ENCODE measurements at places on chromosomes 1 and 21.

DNA sequence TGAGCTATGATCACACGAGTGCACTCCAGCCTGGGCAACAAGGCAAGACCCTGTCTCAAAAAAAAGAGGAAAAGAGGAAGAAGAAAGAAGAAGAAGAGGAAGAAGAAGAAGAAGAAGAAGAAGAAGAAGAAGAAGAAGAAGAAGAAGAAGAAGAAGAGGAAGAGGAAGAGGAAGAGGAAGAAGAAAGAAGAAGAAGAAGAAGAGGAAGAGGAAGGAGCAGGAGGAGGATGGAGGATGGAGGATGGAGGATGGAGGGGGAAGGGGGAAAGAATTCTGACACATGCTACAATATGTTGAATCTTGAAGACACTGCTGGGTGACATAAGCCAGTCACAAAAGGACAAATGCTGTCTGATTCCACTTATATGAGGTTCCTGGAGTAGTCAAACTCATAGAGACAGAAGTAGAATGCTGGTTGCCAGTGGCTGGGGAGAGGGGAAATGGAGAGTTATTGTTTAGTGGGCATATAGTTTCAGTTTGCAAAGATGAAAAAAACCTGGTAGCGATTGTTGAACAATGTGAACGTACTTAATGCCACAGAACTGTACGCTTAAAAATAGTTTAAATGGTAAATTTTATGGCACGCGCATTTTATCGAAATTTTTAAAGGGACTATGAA, 47.3 kb upstream of the COA6 start:
- DNase-seq: no peak

DNA sequence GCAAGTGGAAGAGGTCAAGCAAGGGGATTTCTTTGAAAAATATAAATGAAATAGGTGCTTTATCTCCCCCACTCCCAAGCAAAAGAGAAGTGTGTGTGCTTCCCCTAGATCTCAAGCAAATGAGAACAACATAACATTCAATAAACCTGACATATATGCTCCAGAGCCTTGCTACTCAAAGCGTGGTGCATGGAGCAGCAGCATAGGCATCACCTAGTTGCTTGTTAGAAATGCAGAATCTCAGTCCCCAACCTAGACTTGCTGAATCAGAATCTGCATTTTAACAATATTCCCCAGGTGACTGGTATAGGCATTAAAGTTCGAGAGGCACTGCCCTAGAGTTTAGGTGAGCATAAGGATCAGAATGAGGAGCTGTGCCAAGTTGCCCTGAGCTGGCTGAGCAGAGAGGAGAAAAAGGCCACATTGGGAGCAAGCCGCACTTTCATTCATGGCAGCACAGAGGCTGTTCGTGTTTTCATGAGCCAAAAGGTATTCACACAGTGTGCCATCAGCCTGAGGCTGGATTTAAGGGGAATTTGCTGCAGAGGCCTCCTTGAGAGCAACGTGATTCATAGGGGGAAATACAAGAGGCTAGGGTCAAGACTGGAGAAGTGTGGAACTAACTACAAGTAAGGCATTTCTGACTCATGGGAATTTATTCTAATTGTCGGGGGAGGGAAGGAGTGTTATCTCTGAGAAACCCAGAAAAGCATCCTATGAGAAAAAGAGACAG, 14.3 kb upstream of the LPAR3 start:
- DNase-seq: no peak

DNA sequence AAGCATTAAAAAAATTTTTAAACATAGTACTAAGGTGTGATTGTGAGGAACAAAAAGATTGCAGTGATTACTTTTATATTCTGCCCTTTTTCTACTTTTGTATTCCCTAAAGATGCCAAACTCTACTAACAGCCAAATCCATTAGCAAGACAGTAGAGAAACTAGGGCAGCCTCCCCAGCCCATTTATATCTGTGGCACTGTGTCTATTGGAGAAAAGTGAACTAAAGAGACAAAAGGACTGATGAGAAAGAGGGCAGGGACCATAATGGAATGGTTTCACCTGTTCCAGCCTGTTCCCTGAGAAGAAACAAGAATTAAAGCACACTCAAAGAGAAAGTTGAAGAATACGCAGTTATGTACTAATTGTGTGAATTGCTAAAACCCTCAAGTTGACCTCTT, 56.6 kb downstream of the ATG4C start:
- no peak for DNase-seq

DNA sequence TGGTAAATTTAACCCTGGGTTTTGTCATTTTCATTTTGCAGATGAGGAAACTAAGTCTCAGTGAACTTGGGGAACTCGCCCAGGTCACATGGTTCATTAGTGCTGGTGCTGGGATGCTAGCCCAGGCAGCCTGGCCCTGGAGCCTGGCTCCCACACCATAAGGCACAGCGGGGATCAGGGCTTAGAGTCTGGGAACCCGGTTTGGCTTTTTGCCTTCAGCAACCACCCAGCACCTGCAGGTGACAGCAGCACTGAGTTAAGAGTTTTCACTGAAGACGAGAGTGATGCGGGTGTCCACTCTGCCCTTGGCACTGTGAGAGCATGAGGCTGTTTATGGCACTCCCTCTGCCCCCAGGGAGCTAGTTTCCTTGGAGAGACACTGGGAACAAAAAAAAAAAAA, 18.4 kb upstream of the CD101 start:
- DNase-seq: no peak

DNA sequence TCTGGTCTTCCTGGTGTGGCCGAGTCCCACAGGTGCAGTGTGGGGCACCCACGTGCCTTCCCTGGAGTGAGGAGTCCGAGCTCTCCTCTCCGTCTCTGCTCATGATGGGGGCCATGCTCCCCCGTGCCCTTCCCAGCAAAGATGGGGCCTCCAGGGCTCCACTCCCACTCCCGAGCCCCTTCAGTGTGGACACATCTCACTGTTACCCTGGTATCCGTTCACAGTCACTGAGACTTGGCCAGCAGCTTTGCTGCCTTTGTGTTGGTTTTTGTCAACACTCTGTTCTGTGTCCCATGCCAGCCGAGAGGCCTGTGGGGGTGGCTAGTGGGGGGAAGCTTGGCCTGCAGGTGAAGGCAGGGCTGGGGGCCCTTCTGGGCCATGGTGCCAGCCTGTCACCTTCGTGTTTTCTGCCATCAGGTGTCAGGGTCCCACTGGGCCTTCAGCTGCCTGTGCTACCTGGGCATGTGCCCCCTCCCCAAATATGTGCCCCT, 46.9 kb upstream of the POFUT2 start:
- DNase-seq: no peak

GRCh38 chr1:179583771-179584320, 7.8 kb upstream of the TDRD5 start:
- DNase-seq: no peak

GRCh38 chr21:34362670-34363069, 1.1 kb upstream of the KCNE2 start:
- DNase-seq: no peak

DNA sequence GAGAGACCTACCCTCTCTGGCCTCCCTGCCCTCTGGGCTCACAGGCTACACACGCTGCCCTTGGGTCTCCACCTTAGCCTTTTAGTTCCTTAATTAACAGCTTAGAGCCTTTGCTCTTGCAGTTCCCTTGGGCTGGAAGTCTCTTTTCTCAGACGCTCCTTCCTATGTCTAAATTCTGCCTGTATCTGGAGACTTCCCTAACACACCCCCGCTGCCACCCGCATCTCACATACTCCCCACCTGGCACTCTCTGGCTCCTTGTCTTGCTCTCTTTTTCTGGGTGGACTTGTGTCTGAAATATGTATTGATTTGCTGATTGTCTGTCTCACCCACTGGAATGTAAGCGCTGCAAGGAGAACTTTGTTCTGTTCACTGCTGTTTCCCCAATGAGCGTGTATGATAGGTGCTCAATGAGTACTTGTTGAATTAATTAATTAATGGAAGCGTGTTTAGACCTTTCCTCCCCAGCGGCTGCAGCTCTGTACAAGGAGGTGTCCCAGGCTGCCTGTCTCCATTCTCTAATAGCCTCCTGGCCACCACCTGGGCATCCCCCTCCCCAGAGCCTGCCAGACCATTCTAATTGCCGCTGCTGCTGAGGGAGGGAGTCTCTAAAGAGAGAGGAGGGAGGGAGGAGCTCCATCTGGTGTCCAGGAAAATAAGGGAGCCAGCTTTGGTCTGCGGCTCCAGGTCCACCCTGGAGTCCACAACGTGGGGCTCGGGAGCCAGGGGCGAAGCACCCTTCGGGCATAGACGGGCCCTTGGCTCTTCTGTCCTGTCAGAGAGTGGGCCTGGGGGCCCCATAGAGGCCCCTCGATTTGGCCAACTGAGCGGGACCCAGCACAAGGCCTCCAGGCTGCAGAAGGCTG, 95.4 kb downstream of the RNF220 start:
- DNase-seq: no peak

GRCh38 chr1:69929308-69930057, 275.9 kb downstream of the LRRC40 start:
- DNase-seq: no peak

DNA sequence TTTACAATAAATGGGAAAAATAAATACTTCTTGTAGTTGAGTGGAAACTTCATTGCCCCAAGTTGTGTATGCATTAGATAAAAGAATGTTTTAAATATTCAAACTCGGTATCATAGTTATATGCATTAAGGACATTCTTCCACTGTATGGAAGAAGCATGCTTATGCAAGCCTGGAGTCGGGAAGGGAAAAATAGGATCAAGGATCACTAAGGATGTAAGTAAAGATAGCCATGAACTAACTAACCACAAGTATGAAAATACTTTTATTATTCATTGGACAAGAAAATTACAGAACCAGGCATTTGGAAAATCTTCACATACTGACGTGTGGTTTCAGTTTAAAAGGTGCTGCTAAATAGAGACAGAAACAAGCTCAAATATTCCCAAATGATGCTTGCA, 26.9 kb upstream of the DPYD start:
- DNase-seq: no peak

DNA sequence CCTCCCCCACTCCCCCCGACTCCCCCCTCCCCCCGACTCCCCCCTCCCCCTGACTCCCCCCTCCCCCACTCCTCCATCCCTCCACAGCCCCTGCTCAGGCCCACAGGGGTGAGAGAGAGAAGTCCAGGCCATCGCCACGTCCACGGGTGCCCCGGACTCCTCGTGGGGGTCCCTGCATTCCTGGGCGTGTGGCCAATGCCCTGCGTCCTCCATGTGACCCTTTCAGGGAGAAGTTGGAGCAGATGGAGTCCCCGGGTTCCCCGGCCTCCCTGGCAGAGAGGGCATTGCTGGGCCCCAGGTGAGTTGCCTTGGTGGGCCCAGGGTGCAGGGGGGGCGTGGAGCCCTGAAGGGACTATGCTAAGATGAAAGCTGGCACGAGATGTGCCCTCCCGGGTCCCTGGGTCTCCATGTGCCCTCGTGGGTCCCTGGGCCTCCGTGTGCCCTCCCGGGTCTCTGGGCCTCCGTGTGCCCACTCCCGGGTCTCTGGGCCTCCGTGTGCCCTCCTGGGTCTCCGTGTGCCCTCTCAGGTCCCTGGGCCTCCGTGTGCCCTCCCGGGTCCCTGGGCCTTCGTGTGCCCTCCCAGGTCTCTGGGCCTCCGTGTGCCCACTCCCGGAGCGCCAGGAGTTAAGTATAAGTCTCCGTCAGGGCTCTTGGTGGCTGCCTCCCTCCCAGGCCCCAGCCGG, 52.0 kb downstream of the SLC19A1 start:
- no peak for DNase-seq

DNA sequence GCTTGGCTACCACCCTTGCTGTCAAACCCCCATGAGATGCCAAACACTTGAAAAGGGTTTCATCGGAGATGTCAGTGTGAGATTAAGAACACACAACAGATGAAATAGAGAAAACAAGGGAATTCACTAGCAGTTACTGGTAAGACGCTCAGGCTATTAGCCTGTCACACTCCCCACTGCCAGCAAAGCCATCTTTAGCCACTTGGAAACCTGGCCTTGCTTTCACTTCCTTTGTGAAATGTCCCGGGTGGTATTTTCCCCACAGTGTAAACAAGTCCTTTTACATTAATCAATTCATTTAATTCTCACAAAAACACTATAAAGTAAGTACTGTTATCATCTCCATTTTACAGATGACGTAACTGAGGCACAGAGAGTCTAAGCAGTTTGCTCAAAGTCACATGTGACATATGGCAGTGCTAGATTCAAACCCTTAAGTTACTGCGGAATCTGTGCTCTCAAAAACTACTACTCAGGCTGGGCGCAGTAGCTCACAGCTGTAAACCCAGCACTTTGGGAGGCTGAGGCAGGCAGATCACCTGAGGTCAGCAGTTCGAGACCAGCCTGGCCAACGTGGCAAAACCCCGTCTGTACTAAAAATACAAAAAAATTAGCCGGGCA, 32.7 kb upstream of the KHDRBS1 start:
- DNase-seq: no peak

DNA sequence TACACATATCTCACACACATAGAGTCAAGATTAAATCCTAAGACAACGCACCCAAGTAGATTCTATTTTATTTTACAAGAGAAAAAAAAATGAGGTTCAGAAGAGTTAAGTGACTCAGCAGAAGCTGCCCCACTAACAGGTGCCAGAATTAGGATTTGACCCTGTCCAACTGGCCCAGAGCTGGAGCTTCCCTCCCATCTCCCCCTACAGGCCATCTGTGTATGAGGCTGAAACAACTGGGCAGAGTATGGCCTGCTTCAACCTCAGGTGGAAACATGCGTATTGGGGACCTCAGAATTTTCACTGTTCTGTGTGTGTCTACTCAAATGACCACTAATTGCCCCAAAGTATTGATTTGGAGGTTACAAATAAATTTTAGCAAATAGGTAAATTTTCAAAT, 29.9 kb downstream of the PSMG1 start:
- no peak for DNase-seq

DNA sequence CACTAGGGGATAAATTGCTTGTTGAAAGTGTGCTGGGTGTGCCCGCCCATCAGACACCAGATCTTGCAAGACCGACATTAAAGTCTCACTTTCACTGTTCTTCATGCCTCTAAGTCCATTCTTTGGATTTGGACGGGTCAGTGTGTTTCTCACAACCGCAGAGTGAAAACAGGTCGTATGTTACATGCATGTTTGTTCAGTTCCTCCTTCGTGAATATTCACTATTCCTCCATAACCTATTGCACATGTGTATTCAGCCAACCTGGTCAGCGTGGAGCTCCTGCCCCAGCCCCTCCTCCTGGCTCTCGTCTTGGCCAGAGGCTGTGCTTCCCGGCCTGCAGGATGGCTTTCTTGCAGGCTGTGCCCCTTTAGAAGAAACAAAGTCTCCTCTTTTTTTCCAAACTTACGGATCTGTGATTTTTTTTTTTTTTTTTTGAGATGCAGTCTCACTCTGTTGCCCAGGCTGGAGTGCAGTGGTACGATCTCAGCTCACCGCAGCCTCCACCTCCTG, 2.2 kb upstream of the KRTAP10-6 start:
- peak; percentile 68 for DNase-seq

DNA sequence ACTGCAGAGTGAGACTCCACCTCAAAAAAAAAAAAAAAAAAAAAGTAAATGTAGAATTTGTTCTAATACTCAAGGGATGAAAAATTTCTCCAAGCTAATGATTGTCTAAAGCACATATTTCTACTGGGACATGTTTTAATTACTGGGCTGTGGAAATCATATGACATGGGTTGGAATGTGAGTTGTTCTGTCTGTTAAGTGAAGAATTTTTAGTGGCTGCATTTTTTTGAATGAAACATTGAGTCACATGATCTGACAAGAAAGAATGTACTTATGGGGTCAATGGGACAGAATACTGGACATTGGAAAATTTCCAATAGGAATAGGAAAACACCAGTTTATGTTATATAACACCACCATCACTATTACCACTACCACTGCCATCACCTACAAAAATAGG, 123.8 kb upstream of the IVNS1ABP start:
- no peak for DNase-seq

Data from suprapubic skin (tissue), 4 donors.